Activated CD4-positive, CD25-positive, alpha-beta regulatory T cell treated with anti-CD3 and anti-CD28 coated beads, Interleukin-2, amount 50 U/mL, for 16 hours (primary cell): ENCODE measurements at places on chromosomes 11 and 22.

DNA sequence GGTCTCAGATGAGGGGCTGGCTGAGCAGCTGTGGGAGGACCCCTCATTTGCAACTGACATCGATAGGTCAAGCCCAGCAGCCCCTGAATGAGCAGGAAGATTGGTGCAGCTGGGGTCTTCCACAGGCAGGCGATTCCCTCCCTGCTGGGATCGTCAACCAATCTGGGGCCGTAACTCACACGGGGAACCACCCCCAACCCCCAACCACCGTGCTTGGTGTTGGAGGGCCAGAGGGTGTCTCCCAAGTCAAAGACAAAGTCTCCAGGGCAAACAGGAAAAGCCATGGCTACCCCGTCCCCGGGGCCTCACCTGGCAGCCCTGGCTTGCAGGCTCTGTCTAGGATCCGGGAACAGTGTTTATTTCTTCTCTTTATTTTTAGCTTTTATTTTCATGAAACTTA lies 26.9 kb upstream of the SCUBE1 start:
- DNase-seq = no peak

DNA sequence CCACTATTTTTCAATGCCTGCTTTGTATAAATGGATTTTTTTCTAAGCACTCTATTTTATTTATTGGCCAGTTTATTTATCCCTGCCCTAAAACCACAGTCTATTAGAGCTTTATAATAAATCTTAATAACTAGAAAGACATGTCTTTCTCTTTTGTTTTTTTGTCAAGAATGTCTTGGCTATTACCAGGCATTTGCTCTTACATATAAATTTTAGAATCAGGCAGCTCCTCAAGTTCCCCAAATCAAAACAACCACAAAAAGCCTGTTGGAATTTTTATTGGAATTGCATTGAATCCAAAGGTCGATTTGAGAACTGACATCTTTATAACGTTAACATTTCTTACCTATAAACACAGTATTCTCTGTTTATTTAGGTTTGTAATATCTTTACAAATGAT lies 85.8 kb upstream of the SC5D start:
- DNase-seq = no peak

DNA sequence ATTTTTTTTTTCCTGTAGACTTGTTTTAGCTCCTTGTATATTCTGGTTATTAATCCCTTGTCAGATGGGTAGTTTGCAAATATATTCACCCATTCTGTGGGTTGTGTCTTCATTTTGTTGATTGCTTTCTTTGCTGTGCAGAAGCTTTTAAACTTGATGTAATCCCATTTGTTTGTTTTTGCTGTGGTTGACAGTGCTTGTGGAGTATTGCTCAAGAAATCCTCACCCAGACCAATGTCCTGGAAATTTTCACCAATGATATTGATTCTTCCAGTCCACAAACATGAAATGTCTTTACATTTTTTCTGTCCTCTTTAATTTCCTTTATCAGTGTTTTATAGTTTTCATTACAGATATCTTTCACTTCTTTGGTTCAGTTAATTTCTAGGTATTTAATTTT lies 55.6 kb upstream of the MRGPRX1 start:
- DNase-seq = no peak

- no peak for DNase-seq
Observed at GRCh38 chr22:38951734-38952133, 5.7 kb upstream of the APOBEC3A start.

DNA sequence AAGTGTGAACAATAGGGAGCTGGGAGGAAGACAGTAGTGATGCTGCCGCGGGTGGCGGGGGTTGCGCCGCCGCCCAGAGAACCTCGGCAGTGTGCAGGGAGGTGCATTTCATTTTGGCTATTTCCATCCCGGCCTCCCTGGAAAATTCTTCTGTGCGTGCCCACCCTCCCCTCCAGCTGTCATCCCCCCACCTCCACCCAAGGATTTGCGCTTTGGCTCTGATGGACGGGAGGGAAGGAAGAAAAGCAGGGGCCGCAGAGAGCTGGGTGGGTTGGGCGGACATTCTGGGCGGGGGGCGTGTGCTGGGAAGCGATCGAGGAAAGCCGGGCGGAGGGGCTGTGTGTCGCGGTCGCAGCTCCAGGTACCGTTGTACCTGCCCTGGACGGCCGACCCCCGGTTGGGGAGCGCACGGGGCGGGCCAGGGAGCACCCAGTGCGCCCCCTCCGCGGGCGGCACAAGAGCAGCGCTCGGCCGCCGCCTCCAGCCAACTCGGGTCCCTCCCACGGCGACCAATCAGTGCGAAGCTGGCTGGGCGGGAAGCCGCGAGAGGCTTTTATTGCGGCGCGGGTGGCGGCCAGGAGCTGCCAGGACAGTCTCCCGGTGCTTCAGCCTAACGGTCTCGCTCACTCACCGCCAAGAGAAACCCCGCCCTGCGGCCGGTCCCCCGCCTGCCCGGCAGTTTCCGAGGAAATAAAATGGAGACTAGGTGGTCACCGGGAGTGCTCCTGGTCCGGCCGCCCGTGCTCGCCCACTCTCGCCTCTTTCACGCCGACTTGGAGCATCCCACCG lies 1.6 kb downstream of the NCAM1 start:
- no peak for DNase-seq

GRCh38 chr11:69499186-69499917 lies 17.9 kb downstream of the LINC01488 start:
- DNase-seq = no peak

- DNase-seq = no peak
Observed at GRCh38 chr22:21968452-21969129, 14.0 kb downstream of the TOP3B start.

DNA sequence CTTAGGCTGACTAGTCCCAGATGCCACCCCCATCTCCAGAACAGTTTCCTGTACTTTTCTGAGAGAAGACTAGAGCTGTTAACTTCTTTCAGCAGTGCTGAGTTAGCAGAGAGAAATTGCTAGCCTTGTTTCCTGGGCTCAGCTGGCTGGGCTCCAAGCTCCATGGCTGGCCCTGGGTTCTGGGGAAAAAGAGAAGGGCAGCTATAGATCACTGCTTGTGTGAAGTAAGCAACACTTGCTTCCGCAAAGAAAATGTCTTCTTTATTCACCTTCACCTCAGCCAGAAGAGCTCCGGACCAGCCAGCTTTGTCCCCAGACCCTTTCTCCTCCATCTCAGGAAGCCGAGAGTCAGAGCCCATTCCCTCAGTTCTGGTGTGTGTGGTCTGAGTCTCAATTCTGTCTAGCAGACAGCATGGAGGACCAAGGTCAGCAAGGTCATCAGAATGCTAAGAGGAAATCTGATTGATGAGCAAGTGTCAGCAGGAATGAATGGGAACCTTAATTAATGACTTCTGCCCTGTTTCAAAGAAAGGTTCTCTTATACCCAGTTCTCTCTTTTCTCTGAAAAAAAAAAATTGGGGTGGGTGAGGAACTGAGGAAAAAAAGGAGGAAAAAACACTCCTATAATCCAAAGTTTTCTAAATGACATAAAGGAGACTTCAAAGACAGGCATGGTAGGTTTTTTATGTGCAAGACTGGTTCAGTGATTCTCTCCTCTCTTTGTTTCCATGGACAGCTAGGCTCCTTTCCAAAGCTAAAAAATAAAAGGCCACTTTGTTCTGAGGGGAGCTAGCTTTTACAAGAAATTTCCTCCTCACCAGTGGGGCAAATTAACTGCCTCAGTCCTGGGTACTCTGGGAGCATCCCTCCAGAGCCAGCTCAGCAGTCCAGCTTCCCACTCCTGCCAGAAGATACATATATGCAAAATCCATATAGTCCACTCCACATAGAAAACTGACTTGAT lies 63.6 kb upstream of the FAM181B start:
- no peak for DNase-seq

GRCh38 chr11:120643284-120643683 lies 131.7 kb downstream of the GRIK4 start:
- DNase-seq = no peak

GRCh38 chr11:1734641-1735081 lies 15.7 kb downstream of the IFITM10 start:
- no peak for DNase-seq

GRCh38 chr11:114368918-114369680 lies 31.2 kb downstream of the C11orf71 start:
- no peak for DNase-seq

DNA sequence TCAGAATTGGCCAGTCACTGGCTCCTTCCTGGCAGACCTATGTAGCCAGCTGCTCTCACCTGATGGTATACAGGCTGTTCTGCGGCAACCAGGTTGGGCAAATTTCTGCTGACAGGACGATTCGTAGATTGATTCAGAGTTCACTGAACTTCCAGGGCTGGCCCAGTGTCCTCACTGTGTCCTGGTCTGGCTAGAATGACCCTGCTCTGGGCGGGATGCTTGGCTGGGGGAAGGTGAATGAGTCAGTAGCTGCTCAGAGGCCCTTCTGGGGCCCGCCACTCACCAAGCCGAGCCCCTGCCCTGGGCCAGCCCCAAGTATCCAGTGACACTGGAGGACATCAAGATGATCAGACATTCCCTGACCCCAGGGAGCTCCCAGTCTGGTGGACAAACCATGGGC lies 62.9 kb upstream of the WNT11 start:
- no peak for DNase-seq

- no peak for DNase-seq
Observed at GRCh38 chr11:130420478-130421198, 7.8 kb downstream of the ADAMTS8 start.

DNA sequence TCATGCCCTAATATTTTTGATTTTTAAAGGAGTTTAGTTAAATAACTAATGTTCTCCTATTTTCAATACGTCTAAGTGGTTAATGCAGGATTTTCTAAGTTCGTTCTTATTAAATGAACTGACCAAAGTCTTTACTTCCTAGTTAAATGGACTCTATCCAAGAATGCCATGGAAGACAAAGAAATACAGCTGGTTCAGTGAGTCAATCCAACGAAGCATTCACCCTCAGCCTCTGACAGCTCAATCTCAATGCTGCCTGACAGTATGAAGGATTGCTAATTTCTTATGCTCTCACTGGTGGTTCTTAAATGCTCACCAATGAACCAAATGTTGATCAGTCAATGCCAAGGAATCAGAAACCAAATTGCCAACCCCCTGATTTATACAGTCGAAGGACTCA lies 219.4 kb downstream of the CADM1 start:
- DNase-seq = no peak

GRCh38 chr22:23837911-23838680 lies 710 bp downstream of the DERL3 start:
- DNase-seq = no peak

GRCh38 chr11:72446929-72447769 lies 12.8 kb upstream of the CLPB start:
- DNase-seq = no peak

DNA sequence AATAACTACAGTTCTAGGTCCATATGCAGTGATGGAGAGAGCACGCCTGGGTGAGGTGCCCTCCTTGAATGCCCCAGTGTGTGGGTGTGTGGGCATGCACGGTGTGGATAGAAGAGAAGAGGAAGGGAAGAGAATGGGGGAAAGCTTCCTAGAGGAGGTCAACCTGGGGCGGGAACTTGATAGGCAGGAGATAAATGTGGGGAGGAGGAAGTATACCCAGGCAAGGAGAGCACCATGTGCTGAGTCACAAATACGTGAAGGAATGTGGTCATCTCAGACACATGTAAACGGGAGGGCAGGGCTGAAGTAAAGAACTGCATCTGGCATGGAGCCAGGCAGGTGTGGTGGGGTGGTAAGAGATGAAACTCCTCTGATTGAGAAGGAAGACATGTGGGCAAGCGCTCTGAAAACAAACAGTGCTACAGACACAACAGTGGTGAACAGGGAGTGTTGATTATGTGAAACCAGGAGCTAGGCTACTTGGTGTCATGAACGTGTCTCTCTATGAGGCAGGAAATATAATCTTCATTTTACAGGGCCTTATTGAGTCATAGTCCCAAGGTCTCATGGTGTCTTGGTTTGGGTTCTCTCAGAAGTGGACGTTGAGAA lies 61.5 kb upstream of the EED start:
- peak; percentile 17 for DNase-seq

- DNase-seq = no peak
Observed at GRCh38 chr11:28525636-28526405, 417.6 kb downstream of the METTL15 start.

GRCh38 chr11:108368134-108368533 lies 99.2 kb downstream of the C11orf65 start:
- no peak for DNase-seq

- DNase-seq = no peak
Observed at GRCh38 chr11:85680897-85681296, 5.1 kb downstream of the CCDC89 start.
